ENCODE measurements at places on chromosomes 16 and 17.

- no peak for DNase-seq
Observed at GRCh38 chr16:13856811-13857511, 63.0 kb upstream of the ERCC4 start.

- DNase-seq = no peak
Observed at GRCh38 chr16:66661210-66661560, 35.4 kb downstream of the CMTM4 start.

- no peak for DNase-seq
Observed at GRCh38 chr17:78449983-78450595, 71.6 kb downstream of the PGS1 start.

- no peak for DNase-seq
Observed at GRCh38 chr17:16986391-16986790, 14.5 kb upstream of the TNFRSF13B start.

GRCh38 chr17:49337884-49338283 lies 24.2 kb downstream of the ZNF652 start:
- no peak for DNase-seq

GRCh38 chr17:68634345-68634876 lies 33.2 kb upstream of the FAM20A start:
- DNase-seq = no peak

DNA sequence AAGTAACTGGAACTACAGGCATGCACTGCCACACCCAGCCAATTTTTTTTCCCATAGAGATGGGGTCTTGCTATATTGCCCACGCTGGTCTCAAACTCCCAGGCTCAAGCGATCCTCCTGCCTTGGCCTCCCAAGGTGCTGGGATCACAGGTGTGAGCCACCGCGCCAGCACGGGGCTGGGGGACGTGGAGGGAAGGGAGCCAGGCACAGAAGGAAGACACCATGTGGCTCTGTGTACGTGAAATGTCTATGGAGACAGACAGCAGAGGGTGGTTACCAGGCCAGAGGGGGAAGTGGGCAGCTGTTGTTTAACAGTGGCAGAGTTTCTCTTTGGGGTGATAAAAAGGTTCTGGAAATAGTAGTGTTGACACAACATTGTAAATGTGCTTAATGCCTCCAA lies 4.6 kb upstream of the PIEZO1 start:
- DNase-seq = no peak

DNA sequence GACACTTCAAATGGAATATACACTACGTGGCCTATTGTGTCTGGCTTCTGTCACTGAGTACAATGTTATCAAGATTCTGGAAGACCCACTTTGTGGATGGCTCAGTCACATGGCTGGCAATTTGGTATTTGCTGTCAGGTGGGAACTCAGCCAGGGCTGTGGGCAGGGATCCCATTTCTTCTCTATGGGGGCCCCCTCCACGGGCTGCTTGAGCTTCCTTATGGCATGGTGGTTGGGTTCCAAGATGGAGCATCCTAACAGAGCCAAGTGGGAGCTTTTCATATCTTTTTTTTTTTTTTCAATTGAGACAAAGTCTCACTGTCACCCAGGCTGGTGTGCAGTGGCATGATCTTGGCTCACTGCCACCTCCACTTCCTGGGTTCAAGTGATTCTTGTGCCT lies 18.0 kb upstream of the CEP20 start:
- no peak for DNase-seq

DNA sequence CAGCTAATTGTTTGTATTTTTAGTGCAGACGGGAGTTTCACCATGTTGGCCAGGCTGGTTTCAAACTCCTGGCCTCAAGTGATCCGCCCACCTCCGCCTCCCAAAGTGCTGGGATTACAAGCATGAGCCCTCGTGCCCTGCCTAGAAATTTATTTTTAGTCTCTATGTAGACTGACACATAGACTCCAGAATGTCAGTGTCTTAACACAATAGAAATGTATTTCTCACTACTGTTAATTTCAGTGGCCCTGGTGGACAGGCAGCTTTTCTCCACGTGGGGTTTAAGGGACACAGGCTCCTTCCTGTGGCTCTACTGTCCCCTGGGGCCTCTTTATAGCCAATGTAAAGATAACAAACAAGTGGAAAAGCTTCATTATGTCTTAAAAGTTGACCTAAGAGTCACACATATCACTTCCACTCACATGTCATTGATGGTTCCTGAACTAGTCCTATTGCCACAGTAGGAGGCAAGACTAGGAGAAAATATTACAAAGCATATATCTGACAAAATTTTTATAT lies 43.8 kb downstream of the COPRS start:
- no peak for DNase-seq

GRCh38 chr17:57889892-57890856 lies 40.3 kb upstream of the MRPS23 start:
- peak; percentile 93 for DNase-seq

DNA sequence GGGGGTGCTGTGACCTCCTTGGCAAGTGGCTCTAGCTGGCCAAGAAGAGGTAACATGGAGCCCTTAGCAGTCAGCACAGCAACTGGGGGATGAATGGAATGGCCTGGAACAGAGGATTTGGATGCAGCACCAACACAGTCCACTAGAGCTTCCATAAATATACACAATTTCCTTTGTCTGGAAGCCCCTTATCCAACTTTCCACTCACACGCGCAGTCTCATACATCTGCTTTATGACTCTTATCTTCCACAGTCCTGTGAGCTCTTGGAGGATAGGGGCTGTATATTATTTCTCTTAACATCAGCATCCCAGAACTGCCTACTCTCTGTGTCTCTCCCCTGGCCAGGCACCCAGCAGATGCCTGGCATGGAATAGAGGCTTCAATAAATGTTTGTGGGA lies 235.6 kb upstream of the MAF start:
- no peak for DNase-seq

GRCh38 chr17:55346658-55347057 lies 75.0 kb downstream of the MMD start:
- no peak for DNase-seq

GRCh38 chr16:86064431-86065250 lies 165.7 kb downstream of the IRF8 start:
- no peak for DNase-seq

GRCh38 chr16:57115514-57116182 lies 23.3 kb downstream of the CPNE2 start:
- peak; percentile 85 for DNase-seq

GRCh38 chr17:19569785-19570543 lies 36.3 kb downstream of the SLC47A1 start:
- no peak for DNase-seq

DNA sequence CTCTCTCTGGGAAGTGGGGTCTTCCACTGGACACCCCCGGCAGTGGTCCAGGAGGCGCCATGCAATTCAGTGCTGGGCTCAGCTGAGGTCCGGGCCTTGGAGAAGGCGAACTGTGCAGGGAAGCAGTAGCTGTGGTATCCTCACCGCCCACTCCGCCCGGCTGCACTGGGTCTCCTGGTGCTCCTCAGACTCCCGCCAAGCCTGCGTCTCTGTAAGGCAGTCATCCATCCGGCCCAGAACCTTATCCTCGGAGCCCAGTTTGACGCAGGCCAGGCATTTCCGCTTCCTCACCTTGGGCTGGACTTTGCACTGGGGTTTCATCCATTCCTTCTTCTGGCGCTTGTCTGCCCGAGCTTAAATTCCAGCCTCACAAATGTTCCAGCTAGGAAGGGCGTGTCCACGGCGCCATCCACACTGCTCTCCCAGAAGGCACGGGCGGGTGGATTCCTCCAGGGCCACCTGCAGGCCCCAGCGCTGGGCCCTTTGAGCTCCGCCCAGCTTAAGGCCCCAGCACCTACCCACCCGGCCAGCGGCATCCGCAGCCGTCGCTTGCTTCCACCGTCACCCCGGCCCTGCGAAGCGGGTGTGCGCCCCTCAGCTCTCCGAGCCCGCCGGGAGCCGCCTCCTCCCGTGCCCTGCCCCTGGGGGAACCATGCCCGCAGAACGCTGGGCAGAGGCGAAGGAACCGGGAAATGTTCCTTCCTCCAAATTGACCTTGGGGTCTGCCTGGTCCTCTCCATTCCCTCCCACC lies 1884.8 kb downstream of the TP53TG3F start:
- no peak for DNase-seq

DNA sequence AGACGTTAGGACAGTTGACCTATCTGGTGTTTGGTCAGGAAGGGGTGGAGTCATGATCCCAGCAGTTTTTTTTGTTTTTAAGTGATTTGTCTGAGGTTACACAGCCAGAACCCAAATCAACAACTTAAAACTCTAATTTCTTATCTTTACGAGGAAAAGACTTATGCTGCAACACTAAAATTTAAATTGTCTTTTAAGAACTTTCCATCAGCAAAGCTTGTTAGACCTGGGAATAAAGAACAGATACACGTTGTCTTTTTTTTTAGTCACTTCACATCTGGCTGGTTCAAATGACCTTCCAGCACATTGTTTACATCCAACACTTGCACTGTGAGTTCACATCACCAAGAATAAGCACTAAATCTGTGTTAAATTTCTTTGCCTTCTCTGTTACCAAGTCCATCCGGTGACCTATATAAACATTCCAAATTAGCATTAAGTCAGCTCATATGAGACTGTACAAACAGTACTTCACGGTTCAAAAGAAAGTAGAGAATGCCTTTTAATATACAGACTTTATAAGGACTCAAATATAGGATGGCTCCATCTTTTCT lies 115.0 kb downstream of the HS3ST2 start:
- no peak for DNase-seq

GRCh38 chr17:549177-550040 lies 165.2 kb downstream of the VPS53 start:
- no peak for DNase-seq

GRCh38 chr17:79874329-79874981 lies 35.2 kb upstream of the CBX4 start:
- no peak for DNase-seq

GRCh38 chr16:88868974-88869672 lies 2.7 kb upstream of the PABPN1L start:
- no peak for DNase-seq

Data from left ventricle myocardium superior (tissue), 1 donor.